ENCODE measurements at places on chromosomes 12 and 14.

DNA sequence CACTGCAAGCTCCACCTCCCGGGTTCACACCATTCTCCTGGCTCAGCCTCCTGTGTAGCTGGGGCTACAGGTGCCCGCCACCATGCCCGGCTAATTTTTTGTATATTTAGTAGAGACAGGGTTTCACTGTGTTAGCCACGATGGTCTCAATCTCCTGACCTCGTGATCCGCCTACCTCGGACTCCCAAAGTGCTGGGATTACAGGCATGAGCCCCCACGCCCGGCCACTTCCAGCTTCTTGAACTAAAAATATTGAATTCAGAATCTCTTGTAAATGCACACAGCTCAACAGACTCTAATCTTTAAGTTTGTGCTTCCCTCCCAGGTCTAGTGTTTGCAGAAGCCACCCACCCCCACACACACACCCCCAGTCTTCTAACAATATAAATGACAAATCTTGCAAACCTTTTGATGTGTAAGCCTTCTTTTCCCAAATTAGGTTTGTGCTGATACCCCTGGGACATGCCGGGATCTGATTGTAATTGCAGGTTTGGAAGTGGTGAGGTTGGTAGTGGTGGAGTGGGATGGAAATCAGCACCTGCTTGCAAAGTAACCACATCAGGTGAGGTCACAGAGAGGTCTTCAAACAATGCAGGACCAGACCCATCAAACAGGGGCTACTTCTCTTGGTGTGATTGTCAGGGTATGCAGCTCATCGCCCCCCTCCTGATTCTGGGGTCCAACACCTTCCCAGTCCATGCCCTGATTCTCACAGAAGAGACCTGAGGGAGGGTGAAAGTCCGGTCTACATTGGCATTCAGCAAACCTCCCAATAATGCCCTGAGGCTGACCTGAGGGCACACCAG, 51.4 kb upstream of the GPR132 start:
- no peak for DNase-seq

- no peak for DNase-seq
Measured at GRCh38 chr12:1429980-1430379, 164.4 kb downstream of the FBXL14 start.

GRCh38 chr14:38261620-38262019, 5.7 kb upstream of the CLEC14A start:
- DNase-seq, result no peak

- no peak for DNase-seq
Measured at GRCh38 chr12:29547864-29548263, 50.4 kb upstream of the OVCH1 start.

- DNase-seq, result no peak
Measured at GRCh38 chr12:50981319-50982239, 29.2 kb downstream of the HIGD1C start.

- no peak for DNase-seq
Measured at GRCh38 chr14:29301571-29301970, 535.0 kb downstream of the FOXG1 start.

GRCh38 chr14:96574633-96575632, 72.8 kb downstream of the PAPOLA start:
- DNase-seq, result no peak

GRCh38 chr12:10779103-10779502, 23.3 kb downstream of the TAS2R7 start:
- no peak for DNase-seq

DNA sequence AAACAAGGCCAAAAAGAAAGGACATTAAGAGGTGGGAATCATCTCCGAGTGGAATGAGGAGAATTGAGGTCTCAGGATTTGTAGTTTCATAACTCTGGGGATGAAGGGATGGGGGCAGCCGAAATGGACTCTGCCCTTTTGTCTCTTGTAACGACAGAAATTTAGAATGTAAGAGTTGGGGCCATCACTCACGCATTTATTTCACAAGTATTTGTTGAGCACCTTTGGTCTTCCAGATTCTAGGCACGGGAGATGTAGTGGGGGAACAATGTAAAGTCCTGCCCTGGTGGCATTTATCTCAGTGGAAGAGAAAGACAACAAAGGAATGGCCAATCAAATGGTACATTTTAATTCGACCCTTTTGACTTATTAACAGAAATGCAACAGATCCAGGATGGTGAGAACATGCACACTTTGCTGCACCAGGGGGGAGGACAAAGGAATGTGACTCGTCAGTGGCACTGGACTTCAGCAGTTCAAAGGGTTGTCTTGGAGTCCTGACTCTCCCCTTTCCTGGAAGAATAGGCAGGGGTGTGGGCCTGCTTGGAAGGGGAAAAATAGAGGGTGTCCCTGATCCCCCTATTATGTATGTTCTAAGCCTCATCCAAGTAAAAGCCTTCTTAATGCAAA, 102.0 kb downstream of the TMEM30B start:
- no peak for DNase-seq

- no peak for DNase-seq
Measured at GRCh38 chr12:112130441-112130998, 5.2 kb downstream of the TRAFD1 start.

DNA sequence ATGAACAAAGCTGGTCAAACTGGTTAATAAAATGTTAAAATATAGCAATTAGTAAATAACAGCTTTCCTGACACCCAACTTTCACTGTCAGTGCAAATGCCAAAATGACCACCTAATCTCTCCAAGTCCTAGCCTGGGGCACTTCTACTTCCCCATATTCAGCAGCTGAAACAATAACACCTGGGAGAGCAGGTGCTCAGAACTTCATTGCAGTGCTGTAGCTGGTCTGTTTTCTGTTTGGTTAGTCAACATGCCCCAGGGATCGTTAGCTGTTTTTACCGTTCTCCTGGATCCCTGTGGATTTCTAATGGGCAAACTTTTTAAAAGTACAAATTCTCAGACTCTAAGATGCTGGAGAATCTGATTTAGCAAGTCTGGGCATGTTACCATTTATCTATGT, 759.7 kb downstream of the GALC start:
- DNase-seq, result no peak

DNA sequence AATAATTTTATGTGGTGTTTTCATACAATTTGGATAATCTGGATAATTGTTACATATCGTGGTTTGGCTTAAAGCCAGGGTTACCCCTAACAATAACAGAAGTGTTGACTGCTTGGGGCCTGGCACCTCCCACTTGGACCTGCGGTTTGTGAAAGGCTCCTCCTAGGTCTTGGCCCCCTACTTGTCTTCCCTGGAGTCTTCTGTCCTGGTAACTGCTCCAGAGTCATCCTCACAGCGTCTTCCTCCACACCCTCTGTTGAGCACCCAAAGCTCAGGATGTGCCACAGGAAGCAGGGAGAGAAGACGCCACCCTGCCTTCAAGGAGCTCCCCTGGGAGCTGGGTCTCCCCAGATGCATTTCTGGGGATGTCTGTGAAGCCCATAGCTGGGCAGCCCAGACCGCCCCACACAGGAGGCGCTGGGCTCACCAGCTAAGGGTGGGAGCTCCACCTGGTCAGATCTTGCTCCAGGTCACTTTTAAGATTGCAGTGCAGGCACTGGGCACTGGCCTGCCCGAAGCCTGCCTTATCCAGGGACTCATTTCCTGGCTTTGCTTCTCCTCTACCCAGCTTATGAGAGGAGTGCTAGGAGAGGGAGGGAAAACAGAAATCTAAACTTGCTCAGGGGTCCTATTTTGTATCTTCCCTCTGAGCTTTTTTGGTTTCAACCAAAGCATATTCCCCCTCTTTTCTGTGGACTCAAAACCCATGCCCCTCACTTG, 98.2 kb downstream of the ZFP36L1 start:
- DNase-seq, result no peak

DNA sequence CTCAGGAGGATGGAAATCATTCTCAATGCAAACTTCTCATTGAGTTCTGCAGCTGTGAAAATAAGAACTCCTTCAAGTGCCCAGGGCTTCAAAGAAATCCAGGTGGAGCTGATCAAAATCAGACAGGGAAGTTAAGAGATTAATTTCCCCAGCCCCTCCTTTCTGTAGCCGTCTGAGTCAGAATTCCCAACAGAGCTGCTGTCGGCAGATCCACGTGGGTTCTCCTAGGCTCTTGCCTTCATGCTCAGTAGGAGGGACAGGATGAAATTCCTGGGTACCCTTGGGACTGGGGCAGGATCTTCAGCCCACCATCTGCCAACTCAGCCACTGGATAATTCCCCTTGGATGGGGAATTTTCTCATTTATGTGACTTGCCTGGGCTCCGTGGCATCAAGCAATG, 13.3 kb downstream of the TGFB3 start:
- DNase-seq, result no peak

DNA sequence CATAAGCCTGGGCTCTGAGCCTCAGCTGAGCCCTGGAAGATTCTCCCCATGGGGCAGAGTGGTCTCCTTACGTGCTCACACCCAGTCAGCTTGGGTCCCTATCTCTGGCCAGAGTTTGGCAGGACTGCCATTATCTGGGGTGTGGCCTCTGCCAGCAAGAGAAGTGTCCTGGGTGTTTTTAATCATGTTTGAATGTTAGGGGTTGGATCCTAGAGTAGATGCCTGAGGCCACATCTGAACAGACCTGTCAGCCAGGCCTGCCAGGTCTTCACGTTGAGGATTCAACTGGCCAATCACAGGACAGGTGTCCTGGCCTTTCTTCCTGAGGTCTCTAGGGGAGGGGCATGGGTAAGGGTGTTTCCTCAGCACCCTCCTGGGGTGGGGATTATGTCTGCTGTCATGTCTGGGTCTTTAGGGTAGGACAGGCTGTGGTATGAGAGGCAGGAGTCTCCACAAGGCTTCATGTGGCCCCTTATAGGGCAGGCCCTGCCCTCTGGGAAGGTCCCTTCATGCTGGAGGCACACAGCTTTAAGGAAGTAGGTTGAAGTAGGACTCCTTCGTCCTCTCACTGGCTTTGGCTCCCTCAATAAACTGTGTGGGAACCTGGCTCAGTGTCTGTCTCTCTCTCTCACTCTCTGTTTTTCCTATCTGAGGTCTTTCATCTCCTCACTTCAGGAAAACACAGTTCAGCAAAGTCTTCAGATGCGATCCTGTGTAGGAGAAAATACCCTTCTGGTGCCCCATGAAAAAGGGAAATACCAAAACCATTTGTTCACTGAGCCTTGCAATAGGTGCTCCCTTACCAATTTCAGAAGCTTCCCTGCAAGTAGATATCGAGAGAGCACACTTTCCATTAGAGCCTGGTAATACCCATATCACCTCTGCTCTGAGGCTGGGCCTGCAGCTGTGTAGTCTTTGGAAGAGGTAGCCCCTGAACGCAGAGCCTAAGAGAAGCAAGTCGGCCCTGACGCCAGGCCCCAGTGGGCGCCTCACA, 6.7 kb upstream of the FITM1 start:
- no peak for DNase-seq

DNA sequence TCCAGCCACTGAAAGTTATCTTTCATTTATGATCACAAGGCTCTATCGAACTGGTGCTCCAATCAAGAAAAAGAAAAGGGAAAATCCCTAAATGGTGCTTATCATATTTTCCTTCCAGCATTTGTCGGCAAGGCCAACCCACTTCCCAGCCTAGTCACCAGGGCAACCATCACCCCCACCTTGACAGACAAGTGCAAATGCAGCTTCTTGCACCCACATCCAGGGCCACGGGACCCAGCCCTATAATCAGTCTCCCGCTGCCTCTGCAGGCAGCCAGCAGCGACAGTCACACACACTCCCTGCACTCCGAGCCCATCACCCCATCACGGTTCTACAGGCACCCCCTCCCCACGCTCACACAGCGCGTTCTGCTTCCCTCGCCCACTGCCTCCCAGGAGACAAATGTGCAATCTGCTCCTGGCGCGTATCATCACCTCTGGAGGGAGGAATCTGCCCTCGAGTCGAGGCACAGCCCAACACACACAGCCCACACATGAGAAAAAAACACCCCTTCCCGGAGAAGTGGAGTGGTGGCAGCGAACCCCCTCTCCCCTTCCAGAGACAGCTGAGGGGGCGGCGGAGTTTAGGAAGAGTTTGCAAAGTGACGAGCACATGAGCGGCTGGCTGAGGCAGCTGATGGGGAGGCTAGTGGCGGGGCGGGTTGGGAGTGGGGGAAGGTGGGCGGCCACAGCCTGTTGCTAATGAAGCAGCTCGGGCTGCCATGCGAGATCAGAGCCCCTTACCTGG, 9.3 kb upstream of the PPP4R4 start:
- DNase-seq, result no peak

GRCh38 chr12:29713729-29714128, 70.0 kb downstream of the TMTC1 start:
- no peak for DNase-seq

- no peak for DNase-seq
Measured at GRCh38 chr12:120190985-120191480, 3.5 kb downstream of the GCN1 start.

DNA sequence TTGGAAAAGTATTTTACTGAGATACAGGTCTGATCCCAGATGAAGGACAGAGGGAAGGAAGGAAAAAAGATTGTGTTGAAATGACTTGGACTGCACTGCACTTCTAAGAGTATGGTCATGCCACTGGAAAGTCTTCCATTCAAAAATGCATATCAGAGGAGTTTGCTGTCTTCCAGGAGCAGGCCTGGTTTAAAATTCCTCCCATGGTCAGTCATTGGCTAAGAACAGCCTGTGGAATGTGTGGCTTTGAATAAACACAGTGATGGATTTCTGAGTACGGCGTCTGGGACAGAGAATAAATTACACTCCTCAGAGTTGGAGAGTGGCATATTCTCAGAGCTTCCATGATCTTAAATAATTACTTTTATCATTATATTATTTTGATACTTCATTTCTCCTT, 245.8 kb upstream of the PDZRN4 start:
- no peak for DNase-seq
